ENCODE measurements at places on chromosomes 13 and 19.

DNA sequence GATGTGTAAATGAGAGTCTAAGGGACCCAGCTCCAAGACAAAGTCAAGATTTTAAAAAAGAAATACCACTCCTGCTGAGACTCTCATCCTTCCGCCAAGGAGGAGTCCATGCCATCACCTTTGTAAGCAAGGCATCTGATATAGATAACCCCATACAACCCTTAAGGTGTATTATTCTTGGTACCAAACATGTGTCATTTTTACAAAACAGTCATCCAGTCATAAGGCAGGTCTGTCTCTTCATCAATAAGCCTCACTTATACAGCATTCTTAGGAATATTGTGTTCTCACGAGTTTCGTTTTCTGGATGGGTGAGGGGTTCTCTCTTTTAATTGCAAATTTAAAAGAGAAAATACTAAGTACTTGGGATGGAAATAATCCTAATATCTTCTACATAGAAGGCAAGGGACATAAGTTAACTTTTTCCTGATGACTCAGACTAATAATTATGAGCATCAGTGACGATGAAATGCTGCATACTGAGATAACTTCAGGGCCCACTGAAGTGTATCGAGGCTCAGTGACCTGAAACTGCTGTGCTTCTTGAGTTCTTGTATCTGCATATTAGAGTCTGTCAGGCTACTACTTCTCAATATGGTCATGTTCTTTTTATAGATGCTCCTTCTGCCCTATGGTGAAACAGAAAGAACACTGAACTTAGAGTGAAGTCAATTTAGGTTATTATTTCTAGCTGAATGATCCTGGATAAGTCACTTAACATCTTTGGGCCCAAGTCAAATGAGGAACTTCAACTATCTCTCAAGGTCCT lies 166.6 kb downstream of the KLF12 start:
- no peak for ATAC-seq

DNA sequence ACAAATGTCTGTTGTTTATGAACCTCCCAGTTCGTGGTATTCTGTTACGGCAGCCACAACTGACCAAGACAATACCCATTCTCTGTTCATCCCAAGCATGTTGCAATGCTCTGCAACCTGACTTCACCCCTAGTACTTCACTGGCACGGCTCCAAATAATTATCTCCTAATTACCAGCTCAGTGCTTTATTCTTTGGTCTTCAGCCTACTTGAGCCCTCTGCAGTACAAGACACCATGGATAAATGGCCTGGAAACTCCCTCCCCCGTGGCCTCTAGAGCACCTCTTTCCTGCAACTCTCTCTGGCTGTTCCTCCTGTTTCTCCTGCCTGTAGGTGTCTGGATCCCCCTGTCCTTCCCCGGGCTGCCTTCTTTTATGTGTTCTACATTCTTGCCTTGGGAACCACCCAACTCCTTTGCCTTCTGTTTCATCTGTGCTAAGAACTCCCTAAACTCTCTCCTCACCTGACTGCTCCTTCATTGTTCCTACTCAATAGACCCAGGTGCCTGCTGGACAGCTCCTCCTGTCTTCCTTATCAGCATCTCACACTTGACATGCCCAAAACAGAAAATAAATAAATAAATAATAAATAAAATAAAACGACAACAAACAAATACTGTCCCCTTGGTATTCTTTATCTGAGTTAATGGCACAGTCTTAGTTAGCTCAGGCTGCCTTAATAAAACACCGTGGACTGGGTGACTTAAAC lies 200.4 kb upstream of the IPO5 start:
- no peak for ATAC-seq

GRCh38 chr13:108154421-108154858 lies 60.9 kb downstream of the LIG4 start:
- no peak for ATAC-seq

DNA sequence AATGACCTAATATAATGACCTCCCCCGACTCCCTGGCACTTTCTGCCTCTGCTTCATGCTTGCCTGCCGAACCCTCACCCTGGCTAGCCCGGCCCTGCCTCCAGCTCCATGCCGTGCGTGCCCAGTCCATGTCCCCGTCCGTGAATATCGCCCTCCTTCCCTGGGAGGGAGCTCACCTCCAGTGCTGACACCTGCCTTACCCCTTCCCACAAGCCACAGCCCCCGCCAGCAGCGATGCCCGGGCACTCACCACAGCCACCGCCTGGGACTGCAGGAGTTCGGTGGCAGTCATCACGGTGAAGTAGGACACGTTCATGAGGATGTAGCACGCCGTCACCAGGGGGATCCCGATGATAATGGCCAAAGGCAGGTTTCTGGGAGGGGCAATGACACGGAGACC lies 10.0 kb downstream of the SLC7A9 start:
- ATAC-seq, result no peak

GRCh38 chr13:33353646-33354045 lies 68.1 kb upstream of the STARD13 start:
- ATAC-seq, result no peak

DNA sequence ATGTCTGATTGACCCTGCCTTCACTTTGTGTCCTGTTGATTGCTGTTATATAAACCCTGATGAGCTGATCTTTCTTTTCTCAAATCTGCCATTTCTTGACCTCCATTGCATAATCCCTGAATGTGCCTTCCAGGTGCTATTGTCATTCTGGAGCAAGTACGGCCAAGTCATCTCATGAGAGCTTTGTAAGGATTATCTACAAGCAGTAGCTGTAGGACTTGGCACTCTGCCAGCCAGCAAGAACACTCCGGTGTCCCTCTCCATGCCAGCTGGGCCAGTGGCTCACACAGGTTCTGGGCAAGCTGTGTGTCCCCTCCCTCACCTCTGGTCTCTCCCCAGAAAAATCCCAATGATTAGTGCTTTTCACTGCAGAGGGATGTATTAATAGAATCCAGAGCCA lies 348.1 kb downstream of the FOXO1 start:
- ATAC-seq, result no peak
